ENCODE measurements at places on chromosomes 3 and 15. TPM values are rescaled to one million over a fixed set of nuclear protein-coding genes. Genes with fewer than 3 reads are reported as not detected.
A peak's percentile ranks its signal among the peaks of the same experiment; 100 is the strongest.

COPG1 gene
- total RNA-seq, result 220 TPM

GRCh38 chr15:31148297-31149087 lies 47.0 kb upstream of the TRPM1 start:
- DNase-seq, result no peak

GRCh38 chr15:25618161-25618560 lies 179.3 kb upstream of the UBE3A start:
- no peak for DNase-seq

DNA sequence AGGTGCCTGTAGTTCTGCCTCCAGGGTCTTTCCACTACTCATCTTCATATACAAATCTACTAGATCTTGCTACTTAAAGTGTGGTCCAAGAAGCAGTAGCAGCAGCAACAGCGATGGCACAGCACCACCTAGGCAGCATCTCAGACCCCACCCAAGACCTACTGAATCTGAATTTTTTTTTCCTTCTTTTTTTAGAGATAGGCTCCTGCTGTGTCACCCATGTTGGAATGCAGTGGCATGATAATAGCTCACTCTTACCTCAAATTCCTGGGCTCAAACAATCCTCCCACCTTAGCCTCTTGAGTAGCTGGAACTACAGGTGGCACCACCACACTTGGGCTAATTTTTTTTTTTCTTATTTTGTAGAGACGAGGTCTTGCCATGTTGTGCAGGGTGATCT lies 346.7 kb upstream of the TGFBR2 start:
- no peak for DNase-seq

GRCh38 chr3:28290863-28291300 lies 49.5 kb downstream of the CMC1 start:
- DNase-seq, result no peak

DNA sequence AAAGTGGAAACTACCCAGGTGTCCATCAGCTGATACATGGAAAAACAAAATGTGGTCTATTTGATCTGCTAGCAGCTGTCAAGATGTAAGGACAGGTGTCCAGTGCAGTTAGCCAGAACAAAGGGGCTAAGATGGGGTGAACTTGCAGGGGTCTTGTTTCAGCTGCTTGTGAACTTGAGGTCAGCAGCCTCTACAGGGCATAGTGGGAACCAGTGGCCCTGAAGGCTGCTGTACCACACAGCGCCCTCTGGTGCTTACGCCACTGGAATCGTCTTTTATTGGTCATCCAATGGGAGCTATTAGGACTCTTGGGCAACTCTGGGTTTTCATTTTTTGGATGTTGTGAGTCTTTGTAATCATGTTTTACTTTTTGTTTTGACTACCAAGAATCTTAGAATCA lies 62.2 kb upstream of the CTSH start:
- DNase-seq, result peak; percentile 80

TP63 gene
- 0.27 TPM for total RNA-seq

SI gene
- total RNA-seq, result 1,142 TPM

GRCh38 chr3:13575459-13576061 lies 26.6 kb downstream of the FBLN2 start:
- DNase-seq, result no peak

DNA sequence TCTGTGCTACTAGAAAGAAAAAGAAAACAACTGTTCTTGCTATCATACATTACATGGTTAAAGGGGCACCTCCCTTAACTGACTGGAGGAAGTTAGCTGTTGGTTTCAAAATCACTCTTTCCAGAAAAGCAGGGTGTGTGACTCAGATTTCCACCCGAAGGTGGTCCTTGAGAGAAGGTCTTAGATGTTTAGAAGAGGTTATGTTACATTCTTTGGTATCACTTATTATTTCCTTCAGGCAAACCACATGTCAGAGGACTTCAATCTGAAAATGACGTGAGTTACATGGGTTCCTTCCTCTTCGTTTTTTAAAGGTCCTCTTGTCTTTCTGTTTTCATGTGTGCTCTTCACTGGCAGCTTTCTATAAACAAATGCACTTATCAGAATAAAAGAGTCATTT lies 307.9 kb upstream of the CBLB start:
- DNase-seq, result no peak

KBTBD12 gene
- 3.5 TPM for total RNA-seq

DNA sequence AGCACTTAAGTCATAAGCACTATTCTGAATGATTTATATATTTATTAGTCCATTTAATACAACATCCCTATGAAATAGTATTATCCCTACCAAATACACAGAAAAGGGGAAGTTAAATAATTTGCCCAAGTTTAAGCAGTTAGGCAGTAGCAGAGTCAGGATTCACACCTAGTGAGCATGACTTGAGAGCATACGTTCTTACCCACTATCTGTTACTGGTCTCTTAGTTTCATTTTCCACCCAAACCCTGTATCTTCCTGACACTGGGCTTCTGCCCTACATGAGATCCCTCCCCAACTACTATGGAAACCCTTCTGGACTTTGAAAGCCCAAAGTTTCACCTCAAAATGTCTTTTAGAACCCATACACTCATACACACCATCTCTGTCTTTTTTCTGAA lies 4.4 kb upstream of the ATOSA start:
- DNase-seq, result no peak

DNA sequence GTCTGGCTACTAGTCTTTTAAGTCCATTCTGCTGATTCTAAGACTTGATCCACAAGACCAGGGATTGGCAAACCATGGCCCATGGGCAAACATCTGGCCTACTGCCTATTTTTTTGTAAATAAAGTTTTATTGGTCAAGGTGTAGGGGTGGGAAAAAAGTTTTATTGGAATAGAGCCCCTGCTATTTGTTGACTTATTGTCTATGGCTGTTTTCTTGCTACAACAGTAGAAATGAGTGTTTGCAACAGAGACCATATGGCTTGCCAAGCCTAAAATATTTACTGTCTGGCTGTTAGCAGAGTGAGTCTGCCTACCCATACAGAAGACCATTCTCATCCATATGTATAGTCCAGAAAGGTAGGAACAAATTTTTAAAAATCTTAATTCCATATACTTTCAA lies 106.4 kb downstream of the PTPRG start:
- no peak for DNase-seq
